ENCODE measurements at places on chromosomes 7 and 10.

GRCh38 chr10:132364594-132364970 is 32.4 kb upstream of the PWWP2B start:
- DNase-seq = no peak

- DNase-seq = no peak
These were observed 23.7 kb upstream of the CDH23 start for GRCh38 chr10:71372882-71373495.

DNA sequence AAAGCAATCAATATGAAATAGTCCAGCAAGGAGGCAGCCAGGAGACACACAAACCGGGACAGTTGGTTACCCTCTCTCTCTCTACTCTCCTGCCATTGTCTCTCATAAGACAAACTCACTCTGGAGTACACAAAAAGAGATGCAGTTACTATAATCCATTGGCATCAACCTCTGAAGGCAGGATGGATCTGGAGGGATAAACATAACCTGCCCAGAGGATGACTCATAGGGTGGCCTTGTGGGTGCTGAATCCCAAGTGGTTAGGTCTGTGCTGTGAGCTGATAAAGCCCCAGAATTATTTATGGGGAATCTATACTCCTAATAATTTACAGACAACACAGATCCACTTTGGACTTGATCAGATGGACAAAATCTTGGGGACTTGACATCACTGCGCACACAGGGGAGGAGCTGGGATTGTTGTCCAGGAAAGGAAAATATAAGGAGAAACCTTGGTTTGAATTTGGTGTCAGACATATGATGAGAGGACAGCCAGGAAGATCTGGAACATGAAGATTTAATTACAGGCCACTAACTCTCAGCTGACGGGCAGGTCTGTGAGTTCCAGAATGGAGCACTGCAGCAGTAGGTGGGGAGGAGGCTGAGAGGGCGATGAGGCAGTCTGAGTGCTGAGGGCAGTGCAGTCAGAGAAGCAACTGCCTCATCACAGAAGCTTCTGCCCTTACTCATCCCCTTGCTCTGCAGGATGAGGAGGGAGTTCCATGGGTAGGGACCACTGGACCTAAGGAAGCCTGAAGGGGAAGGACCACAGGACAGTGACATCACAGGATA is 113.9 kb upstream of the PRSS58 start:
- no peak for DNase-seq

DNA sequence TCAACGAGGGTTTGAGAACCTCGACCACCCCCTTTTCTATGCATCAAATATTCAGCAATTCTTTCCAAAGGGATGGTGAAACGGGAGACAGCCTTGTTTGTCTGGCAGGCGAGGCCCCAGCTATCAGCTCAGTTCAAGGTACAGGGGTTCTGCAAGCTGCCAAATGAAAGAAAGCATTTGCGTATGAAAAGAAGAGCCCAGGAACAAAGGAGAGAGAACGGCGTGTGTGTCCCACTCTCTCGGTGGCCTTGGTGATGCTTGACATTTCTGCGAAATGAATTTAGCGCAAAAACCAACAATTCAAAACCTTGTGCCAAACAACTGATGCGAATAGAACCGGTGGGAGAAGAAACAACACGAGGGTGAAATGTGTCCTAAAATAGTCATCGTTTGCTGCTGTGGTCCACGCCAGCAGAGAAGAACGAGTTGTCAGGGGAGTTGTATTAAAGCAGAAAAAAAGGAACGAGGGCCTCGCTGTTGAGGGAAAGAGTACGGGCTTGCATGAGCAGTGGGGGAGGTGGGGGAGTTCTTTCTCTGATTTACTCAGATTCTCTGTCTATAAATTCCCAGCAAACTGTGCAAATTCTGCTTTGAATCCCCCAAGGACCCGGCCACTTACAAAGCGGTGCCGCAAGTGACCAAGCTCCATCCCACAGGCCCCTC is 97.7 kb downstream of the TMEM130 start:
- no peak for DNase-seq

- DNase-seq = no peak
These were observed 34.8 kb downstream of the SVOPL start for GRCh38 chr7:138666385-138666784.

DNA sequence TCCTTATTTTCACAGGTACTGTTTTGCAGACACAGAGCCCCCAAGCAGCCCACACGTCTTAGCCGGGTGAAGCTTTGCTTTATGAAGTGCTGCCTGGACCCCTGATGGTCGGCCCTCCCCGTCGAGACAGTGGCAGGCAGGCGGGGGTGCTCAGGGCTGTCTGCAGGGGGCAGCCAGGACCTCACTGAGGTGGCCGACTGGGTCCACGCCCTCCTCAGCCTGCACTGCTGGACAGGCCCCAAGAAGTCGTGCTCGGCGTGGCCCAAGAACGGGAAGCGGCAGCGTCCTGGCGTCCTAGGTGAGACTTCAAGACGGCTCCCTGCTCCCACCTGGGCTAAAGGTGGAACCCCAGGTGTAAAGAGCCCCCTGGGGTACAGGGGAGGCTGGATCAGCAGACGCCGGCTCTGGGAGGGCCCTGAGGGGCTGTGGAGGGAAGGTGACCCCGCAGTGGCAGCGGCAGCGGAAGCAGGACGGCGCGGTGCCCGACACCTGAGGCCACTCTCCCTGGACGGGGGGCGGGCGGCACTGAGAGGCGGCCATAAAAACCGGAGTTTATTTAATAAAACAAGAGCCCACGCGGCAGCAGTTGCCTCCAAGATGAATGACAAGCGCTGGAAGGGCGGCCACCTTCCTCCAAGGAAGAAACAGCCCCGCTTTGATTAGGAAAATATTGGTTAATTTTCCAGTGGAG is 179.4 kb downstream of the ELFN1 start:
- DNase-seq = no peak

DNA sequence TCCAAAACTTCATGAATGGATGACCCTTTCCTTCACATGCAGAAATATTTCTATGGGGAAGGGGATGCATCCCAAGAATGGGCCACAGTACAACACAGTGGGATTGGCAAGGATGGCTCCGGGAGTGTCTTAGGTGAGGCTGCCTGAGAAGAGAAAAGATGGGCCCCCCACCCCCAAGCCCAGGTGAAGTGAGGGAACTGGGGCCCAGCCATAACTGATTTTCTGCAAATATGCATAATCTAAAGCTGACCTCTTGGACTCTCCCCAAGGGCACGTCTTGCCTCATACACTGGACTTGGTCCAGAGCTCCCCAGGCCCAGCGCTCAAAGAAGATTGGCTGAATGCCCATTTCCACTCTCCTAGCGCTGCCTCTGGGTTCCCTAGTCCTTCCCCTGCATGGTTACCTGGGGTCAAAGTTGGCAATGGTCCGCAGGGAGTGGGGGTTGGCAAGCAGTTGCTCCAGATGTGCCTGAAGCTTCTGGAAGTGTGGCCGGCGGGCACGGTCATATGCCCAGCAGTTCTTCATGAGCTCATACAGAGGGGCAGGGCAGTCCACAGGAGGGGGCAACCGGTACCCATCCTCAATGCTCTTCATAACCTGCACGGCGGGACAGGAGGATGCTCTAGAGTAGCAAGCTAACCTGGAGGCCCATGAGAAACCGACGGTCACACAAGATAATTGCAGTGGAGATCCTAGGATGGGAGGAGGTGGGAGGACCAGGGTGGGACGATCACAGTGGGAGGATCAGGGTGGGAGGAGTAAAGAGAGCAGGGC is 12.3 kb downstream of the ZYX start:
- no peak for DNase-seq

GRCh38 chr10:12633776-12634620 is 284.7 kb downstream of the CAMK1D start:
- no peak for DNase-seq

All from T follicular helper cell (primary cell).